ENCODE measurements at places on chromosomes 3 and 15.

DNA sequence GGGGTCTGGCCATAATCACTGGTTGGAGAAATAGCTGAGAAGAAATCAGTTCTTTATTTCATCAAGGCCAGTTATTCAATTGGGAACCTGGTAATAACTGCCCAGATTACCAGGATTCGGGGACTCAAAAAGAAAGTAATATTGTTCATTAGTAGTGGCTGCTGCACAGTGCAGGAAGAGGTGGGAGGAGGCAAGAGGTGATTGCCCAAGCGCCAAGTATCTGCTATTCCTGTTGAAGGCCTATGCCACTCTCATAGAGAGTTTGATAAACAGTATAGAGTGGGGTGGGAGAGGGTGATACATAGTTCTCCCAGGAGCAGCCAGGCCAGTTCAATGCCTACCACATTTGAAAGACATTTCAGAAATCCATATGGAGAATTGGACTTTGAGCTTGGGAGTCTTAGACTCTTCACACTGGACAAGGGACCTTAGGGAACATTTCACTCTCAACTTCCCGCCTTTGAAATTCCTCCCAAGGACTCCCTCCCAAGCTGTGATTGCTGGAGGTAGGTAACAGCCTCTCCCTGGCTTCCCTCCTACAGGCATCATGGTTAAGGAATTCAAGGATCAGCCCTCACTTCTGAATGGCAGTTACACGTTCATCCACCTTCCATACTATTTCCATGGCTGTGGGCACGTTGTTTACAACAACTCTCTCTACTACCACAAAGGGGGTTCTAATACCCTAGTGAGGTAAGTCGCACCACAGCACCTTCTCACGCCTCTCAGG is 59.8 kb downstream of the GLDN start:
- no peak for DNase-seq
- no peaks in the 10 kb centered on the region for H3K27me3 ChIP-seq
- no peaks in the 10 kb centered on the region for H3K36me3 ChIP-seq
- no peak overlapping the region for H3K4me3 ChIP-seq
- no peaks in the 10 kb centered on the region for H3K4me1 ChIP-seq

DNA sequence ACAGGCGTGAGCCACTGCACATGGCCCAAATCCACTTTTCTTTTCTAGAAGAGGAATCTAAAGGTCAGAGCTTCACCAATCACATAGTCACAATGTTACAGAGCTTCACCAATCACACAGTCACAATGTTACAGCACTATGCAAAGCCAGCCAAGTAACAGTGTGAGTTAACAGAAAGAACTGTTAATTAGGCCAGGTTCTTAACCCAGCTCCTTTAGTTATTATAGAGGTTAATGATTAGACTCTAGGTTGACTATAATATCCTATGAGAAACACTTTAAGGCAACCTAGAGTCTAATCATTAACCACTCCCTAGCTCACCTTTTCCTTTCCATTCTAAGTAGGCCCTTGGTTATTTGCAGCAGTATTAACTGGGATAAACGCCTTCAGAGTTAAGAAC is 54.0 kb downstream of the TASOR start:
- H3K4me1 ChIP-seq: no peaks in the 10 kb centered on the region
- no peak overlapping the region for H3K4me3 ChIP-seq
- H3K36me3 ChIP-seq: peaks cover 54% of the 10 kb centered on the region
- H3K27ac ChIP-seq: no peak overlapping the region

DNA sequence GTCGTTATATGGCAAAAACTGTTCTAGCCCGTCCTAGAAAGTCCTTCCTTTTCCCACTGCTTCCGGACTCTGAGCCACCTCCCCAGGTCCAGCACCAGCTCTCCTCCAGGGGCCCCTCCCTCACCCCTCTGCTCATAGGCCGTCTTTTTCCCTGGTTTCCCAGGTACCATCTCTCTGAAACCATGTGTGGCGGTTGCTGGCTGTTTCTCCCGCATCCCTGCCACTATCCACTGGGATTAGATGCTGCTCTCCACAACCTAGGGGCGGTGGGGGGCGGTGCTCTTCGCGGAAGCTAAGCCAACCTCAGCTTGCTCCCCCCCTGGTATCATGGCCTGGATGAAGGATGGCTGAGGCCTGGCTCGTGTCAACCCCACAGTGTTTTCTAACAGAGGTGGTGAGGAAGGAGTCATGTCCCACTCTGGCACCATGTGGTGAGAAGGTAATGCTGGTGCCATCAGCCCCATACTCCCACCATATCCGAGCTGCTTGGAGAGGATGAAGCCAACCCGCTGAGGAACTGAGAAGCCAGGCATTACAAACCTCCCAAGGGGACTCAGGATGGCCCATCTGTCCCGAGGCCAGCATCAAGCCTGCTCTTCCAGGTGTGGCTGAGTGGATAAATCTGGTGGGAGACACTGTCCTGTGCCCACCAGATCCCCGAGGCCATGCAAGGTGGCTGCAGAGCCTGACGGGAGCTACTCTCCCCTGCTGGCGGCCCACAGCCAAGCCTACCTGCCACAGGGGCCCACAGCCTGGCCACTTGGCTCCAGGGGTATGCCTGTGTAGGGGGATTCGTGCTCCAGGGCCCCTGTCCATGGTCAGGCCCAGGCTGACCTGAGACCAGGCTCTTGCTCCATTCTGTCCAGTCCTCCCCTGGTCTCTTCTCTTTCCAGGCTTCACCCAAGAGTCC is 27.9 kb upstream of the SLC41A3 start:
- no peak overlapping the region for H3K27ac ChIP-seq
- no peak overlapping the region for H3K4me3 ChIP-seq
- H3K27me3 ChIP-seq: no peaks in the 10 kb centered on the region
- H3K4me1 ChIP-seq: no peaks in the 10 kb centered on the region
- no peaks in the 10 kb centered on the region for H3K36me3 ChIP-seq

- no peak overlapping the region for H3K27ac ChIP-seq
- DNase-seq: peak; percentile 67
- H3K4me3 ChIP-seq: no peak overlapping the region
- peaks cover 3% of the 10 kb centered on the region for H3K4me1 ChIP-seq
- no peaks in the 10 kb centered on the region for H3K27me3 ChIP-seq
- H3K36me3 ChIP-seq: no peaks in the 10 kb centered on the region
Observed at GRCh38 chr15:65189102-65189740, 4.1 kb upstream of the CLPX start.

GRCh38 chr3:142033292-142033691 is 116.1 kb downstream of the TFDP2 start:
- no peaks in the 10 kb centered on the region for H3K27me3 ChIP-seq
- H3K27ac ChIP-seq: no peak overlapping the region
- no peaks in the 10 kb centered on the region for H3K36me3 ChIP-seq
- H3K4me1 ChIP-seq: peaks cover 8% of the 10 kb centered on the region
- no peak overlapping the region for H3K4me3 ChIP-seq

DNA sequence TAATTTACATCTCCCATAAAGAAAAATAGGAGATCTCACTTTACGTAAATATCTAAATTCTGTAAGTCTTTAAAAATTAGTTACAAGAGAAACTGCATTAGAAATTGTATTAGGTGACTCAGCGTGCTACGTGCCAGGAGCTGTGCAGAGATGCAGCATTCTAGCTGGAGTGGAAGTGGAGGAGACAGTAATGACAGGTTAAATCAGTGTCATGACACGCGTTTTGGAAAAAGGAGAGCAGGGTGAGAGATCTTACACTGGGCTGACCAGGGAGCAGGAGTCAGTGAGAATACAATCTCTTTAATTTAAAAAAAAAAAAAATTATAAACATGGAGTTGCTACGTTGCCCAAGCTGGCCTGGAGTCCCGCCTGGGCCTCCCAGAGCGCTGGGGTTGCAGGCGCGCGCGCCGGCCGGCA is 635 bp downstream of the TUBGCP5 start:
- H3K4me1 ChIP-seq: peaks cover 20% of the 10 kb centered on the region
- peak overlapping the region; percentile 64 for H3K4me3 ChIP-seq
- no peak for DNase-seq
- H3K36me3 ChIP-seq: no peaks in the 10 kb centered on the region
- no peaks in the 10 kb centered on the region for H3K27me3 ChIP-seq

DNA sequence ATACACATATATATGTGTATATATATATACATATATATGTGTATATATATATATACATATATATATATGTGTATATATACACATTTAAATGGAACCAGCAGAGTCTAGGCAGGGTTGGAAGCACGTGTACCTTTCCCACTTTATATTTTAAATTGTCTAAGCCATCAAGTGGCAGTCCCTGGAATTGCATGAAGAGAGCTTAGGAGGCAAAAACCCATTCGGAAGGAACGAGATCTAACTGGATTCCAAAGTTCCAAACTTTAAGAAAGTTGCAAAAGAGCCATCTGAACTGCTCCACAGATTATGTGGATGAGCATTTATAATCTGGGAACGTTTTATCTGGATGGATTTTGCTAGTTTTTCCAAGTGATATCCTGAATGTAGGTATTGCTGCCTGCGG is 186.5 kb downstream of the FOXP1 start:
- H3K4me3 ChIP-seq: no peak overlapping the region
- H3K36me3 ChIP-seq: no peaks in the 10 kb centered on the region
- no peak for DNase-seq
- H3K27ac ChIP-seq: no peak overlapping the region
- H3K27me3 ChIP-seq: no peaks in the 10 kb centered on the region

- no peaks in the 10 kb centered on the region for H3K27me3 ChIP-seq
- no peak for DNase-seq
- H3K4me1 ChIP-seq: no peaks in the 10 kb centered on the region
- no peaks in the 10 kb centered on the region for H3K36me3 ChIP-seq
Observed at GRCh38 chr3:60743631-60744164, 507.6 kb downstream of the FHIT start.

DNA sequence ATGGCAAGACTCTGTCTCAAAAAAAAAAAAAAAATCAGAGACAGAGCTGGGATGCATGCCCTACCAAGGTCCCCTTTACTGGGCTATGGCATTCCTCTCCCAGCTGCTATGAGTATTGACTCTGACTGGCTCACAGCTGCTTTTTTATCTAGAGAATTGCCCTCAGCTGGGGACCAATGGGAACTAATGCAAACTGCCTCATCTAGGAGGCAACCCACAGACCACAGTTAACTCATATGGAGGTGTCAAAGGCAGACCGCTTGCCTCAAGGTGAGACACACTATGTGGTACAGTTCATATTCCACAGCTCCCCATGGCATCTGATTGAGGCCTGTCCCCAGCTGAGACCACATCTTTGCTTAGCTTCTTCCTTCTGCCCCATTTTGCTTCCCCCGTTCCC is 183.5 kb upstream of the EOMES start:
- H3K4me3 ChIP-seq: no peak overlapping the region
- no peaks in the 10 kb centered on the region for H3K36me3 ChIP-seq
- H3K4me1 ChIP-seq: no peaks in the 10 kb centered on the region

GRCh38 chr3:13078163-13078905 is 5.1 kb upstream of the IQSEC1 start:
- H3K27ac ChIP-seq: no peak overlapping the region
- H3K36me3 ChIP-seq: no peaks in the 10 kb centered on the region
- no peak for DNase-seq
- H3K4me1 ChIP-seq: peaks cover 6% of the 10 kb centered on the region
- H3K4me3 ChIP-seq: no peak overlapping the region

- H3K4me3 ChIP-seq: no peak overlapping the region
- H3K27ac ChIP-seq: no peak overlapping the region
- H3K4me1 ChIP-seq: no peaks in the 10 kb centered on the region
- no peak for DNase-seq
- H3K36me3 ChIP-seq: no peaks in the 10 kb centered on the region
- H3K27me3 ChIP-seq: no peaks in the 10 kb centered on the region
Observed at GRCh38 chr3:139456386-139456785, 19.9 kb downstream of the RBP2 start.

- no peaks in the 10 kb centered on the region for H3K36me3 ChIP-seq
- DNase-seq: no peak
- peaks cover 10% of the 10 kb centered on the region for H3K4me1 ChIP-seq
- H3K27ac ChIP-seq: peak overlapping the region; percentile 26
Observed at GRCh38 chr15:37109168-37109871, 9.0 kb upstream of the MEIS2 start.

- H3K27me3 ChIP-seq: no peaks in the 10 kb centered on the region
- H3K4me1 ChIP-seq: peaks cover 17% of the 10 kb centered on the region
- H3K27ac ChIP-seq: no peak overlapping the region
- DNase-seq: no peak
- H3K4me3 ChIP-seq: no peak overlapping the region
Observed at GRCh38 chr15:69762373-69763148, 309.9 kb downstream of the RPLP1 start.

DNA sequence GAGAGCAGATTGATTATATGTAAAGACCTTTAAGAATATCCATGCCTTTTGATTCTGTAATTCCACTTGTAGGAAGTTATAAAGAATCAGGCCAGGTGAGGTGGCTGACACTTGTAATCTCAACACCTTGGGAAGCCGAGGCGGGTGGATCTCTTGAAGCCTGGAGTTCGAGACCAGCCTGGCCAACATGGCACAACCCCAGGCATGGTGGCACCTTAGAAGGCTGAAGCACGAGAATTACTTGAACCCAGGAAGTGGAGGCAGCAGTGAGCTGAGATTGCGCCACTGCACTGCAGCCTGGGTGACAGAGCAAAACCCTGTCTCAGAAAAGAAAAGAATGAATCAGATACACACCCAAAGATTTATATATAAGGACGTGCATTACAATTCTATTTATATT is 33.9 kb downstream of the HRH1 start:
- no peaks in the 10 kb centered on the region for H3K36me3 ChIP-seq
- no peak for DNase-seq
- H3K4me3 ChIP-seq: no peak overlapping the region
- H3K27ac ChIP-seq: no peak overlapping the region
- peaks cover 34% of the 10 kb centered on the region for H3K4me1 ChIP-seq
- H3K27me3 ChIP-seq: no peaks in the 10 kb centered on the region

DNA sequence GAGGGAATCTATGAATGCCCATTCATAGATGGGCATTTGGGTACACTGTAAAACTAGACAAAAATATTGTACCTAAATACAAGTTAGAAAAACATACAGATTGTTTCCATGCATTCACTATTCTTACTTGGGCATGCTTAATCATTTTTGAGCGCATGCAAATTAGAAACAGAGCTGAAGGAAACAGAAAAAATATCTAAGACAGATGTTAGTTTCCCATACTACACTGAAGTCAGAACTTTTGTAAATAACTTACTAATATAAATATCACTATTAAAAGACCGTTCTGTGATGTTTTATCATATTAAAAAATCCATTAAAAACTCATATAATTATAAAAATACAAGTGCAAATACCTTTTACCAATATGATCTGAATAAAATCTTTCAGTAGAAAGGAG is 58.7 kb downstream of the GOLIM4 start:
- H3K36me3 ChIP-seq: peaks cover 11% of the 10 kb centered on the region
- no peak overlapping the region for H3K27ac ChIP-seq
- no peaks in the 10 kb centered on the region for H3K4me1 ChIP-seq
- no peak for DNase-seq

DNA sequence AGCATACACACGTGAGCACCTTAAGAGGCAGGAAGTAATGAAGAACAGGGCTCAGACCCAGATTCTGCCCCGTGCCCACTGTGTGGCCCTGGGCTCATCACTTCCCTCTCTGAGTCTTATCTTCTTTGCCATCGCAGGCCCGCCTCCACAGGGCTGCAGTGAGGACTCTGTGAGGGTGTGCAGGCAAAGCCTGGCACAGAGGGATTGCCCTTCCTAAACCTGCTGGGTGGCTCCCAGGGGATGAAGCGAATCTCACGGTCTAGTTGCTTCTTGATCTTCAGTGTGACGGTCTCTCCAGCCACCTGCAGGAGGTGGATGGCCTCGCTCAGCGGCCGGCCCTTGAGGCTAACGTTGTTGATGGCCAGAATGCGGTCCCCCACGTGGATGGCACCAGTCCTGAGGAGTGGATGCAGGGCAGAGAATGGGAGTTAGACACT is 32.8 kb downstream of the GRIP2 start:
- H3K4me3 ChIP-seq: no peak overlapping the region
- H3K36me3 ChIP-seq: no peaks in the 10 kb centered on the region
- H3K27me3 ChIP-seq: no peaks in the 10 kb centered on the region
- H3K4me1 ChIP-seq: peaks cover 8% of the 10 kb centered on the region
- H3K27ac ChIP-seq: no peak overlapping the region
